ENCODE measurements at places on chromosomes 7 and 10.

DNA sequence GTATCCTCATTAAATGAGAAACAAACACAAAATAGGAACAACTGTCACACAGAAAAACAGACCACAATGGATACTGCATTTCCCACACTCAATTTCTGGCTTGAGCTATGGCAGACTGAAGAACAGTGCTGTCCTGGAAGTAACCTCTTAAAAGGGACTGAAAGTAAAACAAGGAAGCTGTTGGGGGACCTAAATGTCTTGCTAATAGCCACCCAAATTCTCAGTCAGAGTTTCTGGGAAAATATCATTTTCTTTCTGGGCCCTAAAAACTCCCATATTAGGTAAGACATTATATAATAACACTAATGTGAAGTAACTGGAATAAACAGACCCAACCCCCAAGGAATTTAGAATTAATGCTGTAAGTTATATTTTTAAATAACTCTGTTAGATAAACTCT is 80.9 kb upstream of the TFEC start:
- no peak for DNase-seq

DNA sequence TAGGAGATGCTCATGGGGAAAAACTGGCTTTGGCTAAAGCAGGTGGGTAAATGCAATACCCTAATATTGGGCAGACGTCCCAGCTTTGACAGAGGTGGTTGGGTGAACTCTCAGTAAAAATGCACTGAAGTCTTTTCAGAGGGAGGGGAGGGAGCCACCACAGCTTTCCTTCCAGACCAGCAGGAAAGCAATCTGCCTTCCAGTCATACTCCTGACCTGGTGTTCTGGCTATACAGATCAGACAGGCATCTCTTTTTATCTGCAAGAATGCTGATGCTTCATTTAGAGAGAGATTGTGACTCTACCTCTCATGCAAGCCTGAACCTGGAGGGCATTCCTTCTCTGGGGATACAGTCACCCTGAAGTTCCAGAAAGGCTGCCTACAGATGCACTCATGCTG is 52.6 kb upstream of the ICA1 start:
- no peak for DNase-seq

- DNase-seq = no peak
Measured at GRCh38 chr7:139772873-139773272, 4.9 kb downstream of the HIPK2 start.

DNA sequence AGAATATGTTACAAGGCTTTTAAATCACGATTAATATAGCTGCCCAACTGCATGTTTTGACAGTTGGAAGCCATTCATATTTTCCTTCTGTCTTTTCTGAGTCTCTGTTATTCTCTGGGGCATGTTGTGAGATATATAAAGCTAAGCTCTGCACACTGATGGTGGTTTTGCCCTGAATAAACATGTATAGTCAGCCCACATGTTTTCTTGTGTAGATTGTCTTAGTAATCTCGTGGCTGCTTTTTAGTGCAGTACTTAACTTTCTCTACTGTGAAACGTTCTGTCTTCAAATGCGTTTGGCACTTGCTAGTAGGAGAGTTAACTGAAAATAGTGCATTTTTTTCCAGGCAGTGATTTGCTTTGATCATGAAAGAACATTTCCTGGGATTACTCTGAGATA is 268.5 kb downstream of the DNAJB9 start:
- peak; percentile 77 for DNase-seq

GRCh38 chr10:124153023-124153826 is 59.8 kb upstream of the CHST15 start:
- no peak for DNase-seq
